ENCODE measurements at places on chromosomes 3 and 15. TPM values are rescaled to one million over a fixed set of nuclear protein-coding genes. Genes with fewer than 3 reads are reported as not detected.

- peak; percentile 51 for DNase-seq
These were observed 5.2 kb downstream of the WNT5A start for GRCh38 chr3:55481744-55482495.

DNA sequence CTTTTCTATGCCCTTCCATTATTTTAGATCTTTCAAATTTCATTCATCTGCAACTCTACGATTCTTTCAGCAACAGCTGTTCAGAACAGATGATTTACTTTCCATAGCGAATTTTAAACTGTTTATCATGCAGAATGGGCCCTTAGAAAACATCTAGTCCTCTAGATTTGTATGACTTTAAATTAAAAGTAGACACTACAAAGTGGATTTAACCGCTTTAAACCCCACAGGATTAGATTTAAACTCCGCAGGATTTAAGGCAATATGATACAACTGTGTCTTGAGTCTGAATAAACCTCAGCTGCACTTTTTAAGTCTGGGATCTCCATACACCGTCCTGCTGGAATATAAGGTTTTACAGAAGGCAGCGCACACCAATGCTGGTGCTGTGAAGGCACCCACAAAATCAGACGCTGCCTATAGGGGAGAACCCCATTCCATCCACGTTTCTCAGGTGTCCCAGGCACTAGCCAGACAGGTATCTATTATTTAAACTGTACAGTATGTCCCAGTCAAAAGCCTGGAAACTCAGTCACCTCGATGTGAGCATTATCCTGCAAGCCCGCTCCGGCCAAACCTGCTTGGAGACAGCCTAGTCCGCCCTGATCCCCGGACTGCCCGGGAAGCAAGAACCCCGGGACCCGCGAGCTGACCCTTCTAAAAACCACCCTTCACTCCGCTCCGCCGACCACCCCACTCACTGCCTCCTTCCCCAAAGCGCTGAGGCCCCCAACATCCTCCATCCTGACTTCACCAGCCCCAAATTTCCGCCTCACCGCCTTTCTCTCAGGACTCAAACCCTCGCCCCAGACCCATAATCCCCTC lies 768 bp downstream of the ANO10 start:
- no peak for DNase-seq

FBXL22 gene
- total RNA-seq = 0.60 TPM

GRCh38 chr3:128784232-128784631 lies 58.2 kb downstream of the RAB7A start:
- DNase-seq = peak; percentile 20

DNA sequence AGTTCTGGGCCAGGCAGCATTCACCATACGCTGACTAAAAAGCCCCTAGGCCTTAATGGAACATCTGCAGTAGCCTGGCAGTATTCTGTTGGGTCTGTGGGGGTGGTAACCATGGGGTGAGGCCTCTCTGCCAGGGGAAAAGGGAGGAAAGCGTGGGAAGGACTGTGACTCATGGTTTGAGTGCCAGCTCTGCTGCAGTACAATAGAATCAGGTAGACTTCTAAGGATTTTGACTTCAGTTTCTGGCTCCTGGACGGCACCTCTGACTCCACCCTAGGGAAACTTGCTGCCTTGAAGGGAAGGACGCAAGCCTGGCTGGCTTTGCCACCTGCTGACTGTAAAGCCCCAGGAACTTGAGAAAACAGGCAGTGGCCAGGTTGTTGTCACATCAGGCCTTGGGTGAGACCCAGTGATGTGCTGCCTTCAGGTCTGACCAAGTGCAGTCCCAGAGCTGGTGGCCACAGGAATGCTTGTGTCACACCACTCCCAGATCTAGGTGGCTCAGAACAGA lies 148.6 kb downstream of the SUCNR1 start:
- DNase-seq = peak; percentile 97

GRCh38 chr3:138578961-138579574 lies 15.0 kb downstream of the CEP70 start:
- no peak for DNase-seq

ACOX2 gene
- total RNA-seq = 8.1 TPM

DNA sequence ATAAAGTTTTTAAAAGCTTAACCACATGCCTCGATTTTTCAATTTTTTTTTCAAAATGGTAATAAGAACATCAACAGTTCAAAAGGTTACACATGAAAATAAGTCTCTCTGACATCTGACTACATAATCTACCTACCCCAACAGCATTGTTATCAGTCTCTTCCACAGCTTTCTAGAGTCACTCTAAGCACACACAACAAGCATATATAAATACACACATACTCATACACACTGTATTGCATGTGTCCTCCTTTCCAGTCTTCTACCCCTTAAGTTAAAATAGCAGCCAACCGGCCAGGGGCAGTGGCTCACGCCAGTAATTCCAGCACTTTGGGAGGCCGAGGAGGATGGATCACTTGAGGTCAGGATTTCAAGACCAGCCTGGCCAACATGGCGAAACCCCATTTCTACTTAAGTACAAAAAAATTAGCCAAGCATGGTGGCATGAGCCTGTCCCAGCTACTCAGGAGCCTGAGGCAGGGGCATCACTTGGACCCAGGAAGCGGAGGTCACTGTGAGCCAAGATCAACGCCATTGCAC lies 12.2 kb downstream of the TBL1XR1 start:
- DNase-seq = no peak

GRCh38 chr3:116971531-116971930 lies 262.0 kb downstream of the TUSC7 start:
- no peak for DNase-seq

SKOR1 gene
- total RNA-seq = not detected

- DNase-seq = no peak
These were observed 8.6 kb downstream of the MAPKAPK3 start for GRCh38 chr3:50625231-50626182.

- no peak for DNase-seq
These were observed 47.0 kb downstream of the MAP3K13 start for GRCh38 chr3:185409957-185410356.

- no peak for DNase-seq
These were observed 421.2 kb downstream of the TIGIT start for GRCh38 chr3:114714957-114715460.
